CD8-positive, alpha-beta memory T cell (primary cell): ENCODE measurements at places on chromosomes 7 and 10. TPM values are rescaled to one million over a fixed set of nuclear protein-coding genes. Genes with fewer than 3 reads are reported as not detected.

GRCh38 chr10:994836-995558 lies 6.8 kb downstream of the GTPBP4 start:
- no peak overlapping the region for H3K4me3 ChIP-seq
- peaks cover 11% of the 10 kb centered on the region for H3K4me1 ChIP-seq
- H3K27me3 ChIP-seq, result no peaks in the 10 kb centered on the region
- DNase-seq, result no peak

DNA sequence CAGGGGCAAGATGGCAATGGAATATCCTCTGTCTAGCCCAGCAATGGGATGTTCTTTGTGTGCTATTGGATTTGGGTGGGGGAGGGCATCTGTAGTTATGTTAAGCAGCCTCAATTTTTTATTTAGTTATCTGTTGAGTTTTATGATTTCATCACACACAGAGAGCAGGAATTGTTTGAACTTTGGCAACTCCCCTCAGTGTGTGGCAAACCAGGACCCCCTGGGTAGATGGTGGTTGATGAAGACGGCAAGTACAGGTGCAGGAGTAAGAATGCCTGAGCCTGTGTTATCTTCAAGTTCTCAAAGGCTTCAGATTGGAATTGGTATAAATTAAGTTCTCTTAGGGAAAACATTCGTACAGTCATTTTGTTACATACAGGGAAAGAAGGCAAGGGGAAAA lies 142.4 kb upstream of the SAMD8 start:
- no peak overlapping the region for H3K4me3 ChIP-seq
- no peak overlapping the region for H3K27ac ChIP-seq
- no peaks in the 10 kb centered on the region for H3K36me3 ChIP-seq
- H3K27me3 ChIP-seq, result no peaks in the 10 kb centered on the region
- H3K4me1 ChIP-seq, result peaks cover 26% of the 10 kb centered on the region
- DNase-seq, result no peak

DNA sequence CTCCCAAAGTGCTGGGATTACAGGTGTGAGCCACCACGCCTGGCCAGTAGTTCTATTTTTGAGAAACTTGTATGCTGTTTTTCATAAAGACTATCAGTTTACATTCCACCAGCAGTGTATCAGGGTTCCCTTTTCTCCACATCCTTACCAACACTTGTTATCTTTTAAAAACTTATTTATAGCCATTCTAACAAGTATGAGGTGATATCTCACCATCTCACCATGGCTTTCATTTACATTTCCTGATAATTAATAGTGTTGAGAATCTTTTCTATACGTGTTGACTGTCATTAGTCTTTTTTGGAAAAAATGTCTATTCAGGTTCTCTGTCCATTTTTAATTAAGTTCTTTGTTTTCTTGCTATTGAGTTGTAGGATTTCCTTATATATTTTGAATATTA lies 416.1 kb downstream of the NEBL start:
- H3K27ac ChIP-seq, result no peak overlapping the region
- DNase-seq, result no peak
- no peaks in the 10 kb centered on the region for H3K27me3 ChIP-seq

GRCh38 chr10:71708897-71709882 lies 10.4 kb downstream of the C10orf105 start:
- H3K36me3 ChIP-seq, result no peaks in the 10 kb centered on the region
- no peaks in the 10 kb centered on the region for H3K27me3 ChIP-seq
- no peak overlapping the region for H3K27ac ChIP-seq

DNA sequence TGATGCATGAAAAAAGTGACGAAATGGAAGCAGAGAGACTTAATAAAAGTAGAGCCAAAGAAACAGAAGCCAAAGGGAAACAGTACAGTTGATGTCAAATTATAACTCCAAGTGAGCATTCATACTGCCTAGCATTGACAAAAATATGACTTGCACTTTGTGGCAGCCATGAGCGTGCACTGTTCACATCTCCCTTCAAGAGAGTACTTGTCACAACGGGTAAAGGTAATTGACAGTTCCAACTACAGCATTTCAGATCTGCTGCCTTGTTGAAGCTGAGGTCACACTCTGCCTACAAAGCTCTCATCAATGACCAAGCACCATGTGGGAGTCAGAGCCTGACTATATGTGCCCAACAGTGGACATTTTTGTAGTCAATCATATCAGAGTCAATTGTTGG lies 54.3 kb downstream of the IQUB start:
- no peak for DNase-seq
- H3K27me3 ChIP-seq, result no peaks in the 10 kb centered on the region
- no peaks in the 10 kb centered on the region for H3K4me1 ChIP-seq
- H3K27ac ChIP-seq, result no peak overlapping the region
- H3K36me3 ChIP-seq, result no peaks in the 10 kb centered on the region

GRCh38 chr10:120460776-120461175 lies 3.7 kb downstream of the PLPP4 start:
- H3K4me3 ChIP-seq, result no peak overlapping the region
- H3K36me3 ChIP-seq, result no peaks in the 10 kb centered on the region
- no peak overlapping the region for H3K27ac ChIP-seq
- no peak for DNase-seq

Gene ZC3HAV1L
- 13.6 TPM for total RNA-seq

Gene PLEKHS1
- total RNA-seq, result not detected

Gene GNGT1
- not detected for total RNA-seq
